ENCODE measurements at places on chromosomes 5 and 9.

- DNase-seq: no peak
Observed at GRCh38 chr5:140165101-140165922, 9.7 kb upstream of the CYSTM1 start.

- DNase-seq: peak; percentile 23
Observed at GRCh38 chr5:108148715-108149139, 233.2 kb downstream of the FBXL17 start.

- peak; percentile 63 for DNase-seq
Observed at GRCh38 chr5:21919414-21920022, 933.6 kb downstream of the CDH12 start.

- no peak for DNase-seq
Observed at GRCh38 chr5:145723516-145723915, 111.6 kb downstream of the PRELID2 start.

- DNase-seq: no peak
Observed at GRCh38 chr9:37987467-37987981, 81.5 kb downstream of the SHB start.

DNA sequence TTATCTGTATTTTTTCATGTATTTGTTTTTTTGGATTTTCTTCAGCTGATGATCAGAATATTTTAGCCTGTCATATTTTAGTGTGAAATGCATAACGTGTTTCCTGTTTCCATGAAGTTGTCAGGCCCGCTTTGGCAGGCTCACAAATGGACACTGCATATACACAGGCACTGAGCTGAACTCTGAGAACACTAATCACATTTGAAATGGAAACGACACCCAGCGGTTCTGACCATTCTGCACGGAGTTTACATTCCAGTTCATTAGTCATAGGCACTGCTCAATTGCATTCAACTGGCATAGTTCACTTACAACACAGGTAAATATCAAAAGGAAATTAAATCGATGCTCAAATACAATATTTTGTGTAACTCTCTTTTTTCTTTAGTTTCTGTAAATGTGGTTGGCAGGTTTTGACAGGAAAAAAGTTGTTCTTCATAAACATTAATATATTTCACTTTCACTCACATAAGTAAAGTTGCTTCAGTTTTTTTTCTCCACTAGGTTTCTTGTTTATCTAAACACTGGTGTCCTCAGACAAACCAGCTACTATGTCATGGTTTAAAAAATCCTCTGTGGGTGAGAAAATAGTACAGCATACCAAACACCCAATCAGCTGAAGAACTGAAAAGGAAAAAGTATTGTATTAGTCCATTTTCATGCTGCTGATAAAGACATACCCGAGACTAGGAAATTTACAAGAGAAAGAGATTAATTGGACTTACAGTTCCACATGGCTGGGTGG, 559.0 kb upstream of the DAP start:
- no peak for DNase-seq

DNA sequence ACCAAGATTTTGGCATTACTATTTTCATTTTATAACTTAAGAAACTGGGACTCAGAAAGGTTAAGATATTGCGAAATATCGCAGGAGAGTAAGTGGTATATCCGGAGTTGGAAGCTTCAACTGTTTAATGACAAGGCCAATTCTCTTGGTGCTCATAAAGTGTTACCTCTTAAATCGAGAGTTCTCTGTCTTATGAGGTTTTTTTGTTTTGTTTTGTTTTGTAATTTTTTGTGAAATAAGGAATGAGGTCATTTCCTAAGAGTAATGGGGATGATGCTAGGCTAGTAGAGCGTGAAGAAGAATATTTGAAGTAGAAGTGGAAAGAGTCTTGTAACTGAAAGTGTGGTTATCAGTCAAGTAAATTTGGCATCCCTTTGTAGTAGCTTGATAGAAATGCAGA, 183.2 kb upstream of the DAB2 start:
- no peak for DNase-seq

DNA sequence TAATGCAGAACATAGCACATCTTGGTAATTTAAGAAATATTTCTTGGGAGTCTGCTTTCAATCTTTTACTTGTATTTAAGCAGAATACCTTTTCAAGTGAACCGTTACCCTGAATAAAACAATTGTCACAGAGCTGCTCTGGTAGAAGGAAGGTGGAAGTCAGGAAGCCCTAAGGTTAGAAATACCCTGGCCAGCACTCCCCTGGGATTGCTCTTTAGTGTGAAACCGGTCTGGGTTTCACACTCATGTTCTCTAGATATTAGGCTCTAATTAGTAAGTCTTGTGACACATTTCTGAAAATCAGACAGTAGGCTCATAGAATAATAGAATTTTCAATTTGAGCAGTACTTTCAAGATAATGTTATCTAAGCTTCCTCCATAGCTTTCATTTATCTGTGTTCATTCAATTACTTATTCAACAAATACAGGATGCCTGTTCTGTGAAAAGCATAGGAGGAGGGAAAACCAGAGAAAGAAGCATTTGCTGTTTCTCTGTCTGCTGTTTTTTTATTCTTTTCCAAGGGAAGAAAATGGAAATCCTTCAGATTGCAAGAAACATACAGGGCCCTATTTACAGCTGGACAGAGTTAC, 825.5 kb downstream of the TLR4 start:
- no peak for DNase-seq

GRCh38 chr9:107158321-107158720, 124.8 kb upstream of the RAD23B start:
- DNase-seq: peak; percentile 76

DNA sequence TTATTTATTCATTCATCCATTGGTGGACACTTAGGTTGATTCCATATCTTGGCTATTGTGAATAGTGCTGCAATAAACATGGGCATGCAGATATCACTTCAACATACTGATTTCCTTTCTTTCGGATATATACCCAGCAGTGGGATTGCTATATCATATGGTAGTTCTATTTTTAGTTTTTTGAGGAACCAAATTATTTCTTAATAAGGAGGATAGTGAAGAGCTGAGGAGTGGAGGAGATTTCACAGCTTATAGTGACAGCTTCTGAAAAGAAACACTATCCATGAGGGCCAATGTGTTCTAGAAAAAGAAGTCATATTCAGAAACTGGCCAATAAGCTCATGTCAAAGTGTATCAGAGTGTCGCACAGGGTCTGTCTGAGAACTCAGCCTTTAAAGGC, 183.3 kb downstream of the SEC61B start:
- DNase-seq: no peak

GRCh38 chr5:141402553-141403243, at the start of gene PCDHGA9:
Gene PCDHGA9 (plus strand): TSS chr5:141402778. CDS start chr5:141402953, 175 bp downstream.
- DNase-seq: no peak

DNA sequence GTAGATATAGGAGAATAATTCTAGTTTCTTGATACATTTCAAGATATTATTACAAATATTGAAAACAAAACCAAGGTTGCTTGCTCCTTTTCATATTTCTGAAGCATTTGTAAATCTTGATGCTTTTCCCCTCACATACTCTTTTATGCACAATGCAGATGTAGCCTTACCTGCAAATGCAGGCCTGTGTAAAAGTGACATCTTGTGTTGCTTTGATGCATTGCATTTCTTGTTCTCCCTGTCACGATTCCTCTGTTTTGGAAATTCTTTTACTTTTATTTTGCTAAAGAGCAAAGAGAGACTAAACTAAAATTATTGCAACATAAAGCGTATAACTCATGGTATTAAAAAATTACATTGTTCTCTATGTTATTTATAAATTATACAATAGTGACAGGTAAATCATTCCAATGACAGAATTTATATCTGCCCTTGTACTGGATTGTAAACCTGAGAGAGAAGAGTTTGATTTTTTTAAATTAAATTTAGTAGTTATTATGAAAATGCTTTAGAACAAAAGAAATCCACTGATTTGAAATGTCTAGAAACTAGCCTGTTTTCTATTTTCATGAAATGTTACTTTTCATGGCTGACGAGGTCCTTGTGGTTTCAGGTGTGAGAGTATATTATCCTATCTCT, 970.0 kb downstream of the MAT2B start:
- DNase-seq: peak; percentile 13

GRCh38 chr5:150674341-150674821, 13.3 kb downstream of the MYOZ3 start:
- no peak for DNase-seq

DNA sequence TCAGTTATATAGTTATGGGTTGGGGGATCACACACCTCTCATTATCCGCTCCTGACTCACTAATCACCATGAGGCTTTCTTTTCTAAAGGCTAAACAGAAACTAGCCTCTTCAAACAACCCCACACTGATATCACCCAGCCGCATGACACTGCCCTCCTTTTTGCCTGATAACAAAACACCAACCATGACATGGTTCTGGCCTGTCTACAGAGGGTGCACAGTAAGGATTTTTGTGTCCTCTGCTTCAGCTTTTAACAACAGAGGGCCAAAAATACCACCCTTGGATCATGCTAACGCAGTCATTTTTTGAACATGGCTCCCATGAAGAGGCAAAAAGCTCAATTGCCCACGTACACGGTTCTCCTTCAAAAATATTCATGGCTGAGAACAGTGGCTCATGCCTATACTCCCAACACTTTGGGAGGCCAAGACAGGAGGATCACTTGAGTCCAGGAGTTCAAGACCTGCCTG, 4.0 kb downstream of the CMBL start:
- DNase-seq: no peak

GRCh38 chr9:19493174-19493811, 84.5 kb downstream of the ACER2 start:
- DNase-seq: peak; percentile 69

- no peak for DNase-seq
Observed at GRCh38 chr5:15321776-15322175, 178.2 kb upstream of the FBXL7 start.

- no peak for DNase-seq
Observed at GRCh38 chr5:126410623-126411022, 12.6 kb upstream of the GRAMD2B start.

DNA sequence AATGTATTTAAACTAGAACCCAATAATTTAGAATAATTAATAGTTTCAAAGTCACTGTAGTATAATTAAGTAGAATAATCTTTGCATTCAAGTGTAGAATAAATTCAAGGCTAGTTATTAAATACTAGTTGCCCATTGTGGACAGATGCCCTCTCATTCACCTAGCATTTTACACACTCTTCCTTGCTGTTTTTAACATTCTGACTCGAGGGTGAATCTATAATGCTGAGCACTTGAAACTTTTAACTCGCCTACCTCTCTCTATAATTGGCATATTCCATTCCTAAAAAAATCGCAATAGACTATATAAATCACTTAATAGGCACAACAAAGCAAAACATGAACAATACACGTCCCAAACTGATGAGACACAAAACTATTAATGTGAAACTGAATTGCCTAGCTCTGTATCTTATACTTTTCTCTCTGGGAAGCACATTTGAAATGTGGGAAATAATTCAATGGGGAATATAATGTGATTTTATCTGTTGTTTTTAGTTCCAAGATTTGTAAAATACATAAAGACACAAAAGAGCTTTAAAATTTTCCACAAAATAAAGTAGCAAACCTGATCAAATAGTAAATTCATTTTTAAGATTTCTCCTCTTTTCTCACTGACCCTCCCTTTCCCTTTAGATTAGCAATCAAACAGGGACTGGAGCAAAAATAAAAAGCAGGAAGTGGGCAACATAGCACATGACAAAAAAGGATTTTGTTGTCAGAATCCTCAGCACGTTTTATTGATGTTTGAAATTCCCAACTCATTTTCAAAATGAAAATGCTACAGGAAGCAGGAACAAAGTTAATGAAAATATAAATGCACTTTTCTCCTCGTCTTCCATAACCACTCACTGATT, 295.6 kb downstream of the PDE4D start:
- DNase-seq: no peak

GRCh38 chr9:97592126-97592525, 41.0 kb downstream of the TSTD2 start:
- no peak for DNase-seq

DNA sequence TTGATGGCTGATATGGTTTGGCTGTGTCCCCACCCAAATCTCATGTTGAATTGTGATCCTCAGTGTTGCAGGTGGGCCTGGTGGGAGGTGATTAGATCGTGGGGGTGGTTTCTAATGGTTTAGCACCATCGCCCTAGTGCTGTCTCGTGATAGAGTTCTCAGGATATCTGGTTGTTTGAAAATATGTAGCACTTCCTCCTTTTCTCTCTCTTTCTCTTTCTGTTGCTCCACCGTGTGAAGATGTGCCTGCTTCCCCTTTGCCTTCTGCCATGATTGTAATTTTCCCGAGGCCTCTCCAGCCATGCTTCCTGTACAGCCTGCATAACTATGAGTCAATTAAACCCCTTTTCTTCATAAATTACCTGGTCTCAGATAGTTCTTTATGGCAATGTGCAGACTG, 111.6 kb downstream of the SREK1 start:
- DNase-seq: no peak

- DNase-seq: no peak
Observed at GRCh38 chr5:14869233-14869632, 2.3 kb downstream of the ANKH start.

GRCh38 chr9:120336021-120336752, 243.8 kb downstream of the CDK5RAP2 start:
- DNase-seq: no peak

GRCh38 chr9:35754264-35754663, at the start of gene MSMP:
Gene MSMP (minus strand): TSS chr9:35754276. CDS start chr9:35754129, 147 bp downstream.
- DNase-seq: no peak

- DNase-seq: peak; percentile 81
Observed at GRCh38 chr5:139633295-139634027, 14.7 kb upstream of the CXXC5 start.

GRCh38 chr5:133962131-133962530, 6.3 kb downstream of the C5orf15 start:
- DNase-seq: no peak

DNA sequence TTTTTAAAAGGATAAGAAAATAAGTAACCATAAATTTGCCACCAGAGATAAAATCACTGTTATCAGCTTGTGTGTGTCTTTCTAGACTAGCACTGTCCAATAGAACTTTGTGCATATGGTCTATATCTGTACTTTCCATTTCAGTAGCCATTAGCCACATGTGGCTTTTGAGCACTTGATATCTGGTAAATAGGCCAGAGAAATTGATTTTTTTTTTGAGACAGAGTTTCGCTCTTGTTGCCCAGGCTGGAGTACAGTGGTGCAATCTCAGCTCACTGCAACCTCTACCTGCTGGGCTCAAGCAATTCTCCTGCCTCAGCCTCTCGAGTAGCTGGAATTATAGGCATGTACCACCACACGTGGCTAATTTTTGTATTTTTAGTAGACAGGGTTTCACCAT, 17.8 kb downstream of the RBM27 start:
- DNase-seq: no peak

DNA sequence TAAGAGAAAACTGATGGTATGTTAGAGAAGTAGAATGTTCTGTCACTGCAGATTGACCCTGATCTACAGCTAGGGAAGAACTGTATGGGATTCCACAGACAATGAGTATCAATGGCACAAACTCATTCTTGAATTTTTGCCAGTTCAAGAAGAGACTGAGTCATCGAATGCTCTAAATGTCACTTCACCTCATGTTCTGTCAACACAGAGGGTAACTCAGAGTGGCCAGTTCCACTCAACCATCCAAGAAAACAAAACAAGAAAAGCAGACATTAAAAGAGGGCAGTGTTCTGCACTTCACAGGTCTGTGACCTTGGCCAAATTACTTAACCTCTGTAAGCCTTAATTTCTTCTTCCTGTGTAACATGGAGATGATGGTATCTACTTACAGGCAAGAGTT, 132.2 kb upstream of the HMHB1 start:
- no peak for DNase-seq

GRCh38 chr9:33306037-33306436, 15.7 kb downstream of the NFX1 start:
- DNase-seq: no peak
